ENCODE measurements at places on chromosomes 1 and 21. TPM values are rescaled to one million over a fixed set of nuclear protein-coding genes. Genes with fewer than 3 reads are reported as not detected.

GRCh38 chr1:8955406-8955805, 9.7 kb downstream of the CA6 start:
- no peak for DNase-seq

DNA sequence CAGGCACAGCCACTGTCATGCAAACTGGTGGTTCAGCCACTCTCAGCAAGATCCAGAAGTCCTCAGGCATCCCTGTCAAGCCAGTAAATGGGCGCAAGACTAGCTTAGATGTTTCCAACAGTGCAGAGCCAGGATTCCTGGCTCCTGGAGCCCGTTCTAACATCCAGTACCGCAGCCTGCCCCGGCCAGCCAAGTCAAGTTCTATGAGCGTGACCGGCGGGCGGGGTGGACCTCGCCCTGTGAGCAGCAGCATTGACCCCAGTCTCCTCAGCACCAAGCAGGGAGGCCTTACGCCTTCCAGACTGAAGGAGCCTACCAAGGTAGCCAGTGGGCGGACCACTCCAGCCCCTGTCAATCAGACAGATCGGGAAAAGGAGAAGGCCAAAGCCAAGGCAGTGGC, 46.6 kb upstream of the IPO9 start:
- DNase-seq, result no peak

GRCh38 chr1:2228157-2228594, at the start of gene SKI:
TSS of gene SKI (plus strand) at chr1:2228319. CDS start at chr1:2228767, 448 bp downstream.
- no peak for DNase-seq

Gene TNFRSF14
- total RNA-seq, result 76.3 TPM

DNA sequence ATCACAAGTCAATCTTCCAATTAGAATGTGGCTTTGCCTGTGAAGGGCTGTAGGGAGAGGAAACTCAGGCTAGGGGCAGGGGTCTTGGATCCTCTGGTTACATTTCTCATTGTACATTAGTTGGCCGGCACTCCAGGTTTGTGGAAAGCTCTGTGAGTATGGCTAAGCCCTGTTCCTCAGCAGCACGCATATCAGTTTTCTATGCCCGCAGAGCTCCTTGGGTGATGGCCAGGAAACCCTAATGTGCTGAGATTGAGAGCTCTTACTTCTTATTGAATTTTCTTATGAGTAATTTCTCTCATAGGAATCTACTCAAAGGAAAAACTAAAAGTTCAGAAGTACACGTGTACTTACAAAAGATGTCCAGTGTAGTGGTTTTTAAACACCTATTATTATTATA, 30.7 kb upstream of the STMN1 start:
- DNase-seq, result no peak

Gene KRTAP26-1
- total RNA-seq, result not detected

GRCh38 chr1:200182701-200183100, 155.2 kb downstream of the NR5A2 start:
- DNase-seq, result no peak

Gene CBR3
- total RNA-seq, result 13.4 TPM

Gene TIE1
- not detected for total RNA-seq

- no peak for DNase-seq
These were observed 28.9 kb downstream of the PBX1 start for GRCh38 chr1:164587617-164588501.

GRCh38 chr1:3491291-3492246, 37.1 kb downstream of the ARHGEF16 start:
- peak; percentile 17 for DNase-seq

GRCh38 chr1:226425004-226425378, 17.1 kb upstream of the PARP1 start:
- no peak for DNase-seq

- no peak for DNase-seq
These were observed 3.6 kb downstream of the CTNNBIP1 start for GRCh38 chr1:9906466-9906865.

GRCh38 chr1:17546946-17547670, 7.6 kb downstream of the ARHGEF10L start:
- no peak for DNase-seq

Gene GNG12
- 103 TPM for total RNA-seq

DNA sequence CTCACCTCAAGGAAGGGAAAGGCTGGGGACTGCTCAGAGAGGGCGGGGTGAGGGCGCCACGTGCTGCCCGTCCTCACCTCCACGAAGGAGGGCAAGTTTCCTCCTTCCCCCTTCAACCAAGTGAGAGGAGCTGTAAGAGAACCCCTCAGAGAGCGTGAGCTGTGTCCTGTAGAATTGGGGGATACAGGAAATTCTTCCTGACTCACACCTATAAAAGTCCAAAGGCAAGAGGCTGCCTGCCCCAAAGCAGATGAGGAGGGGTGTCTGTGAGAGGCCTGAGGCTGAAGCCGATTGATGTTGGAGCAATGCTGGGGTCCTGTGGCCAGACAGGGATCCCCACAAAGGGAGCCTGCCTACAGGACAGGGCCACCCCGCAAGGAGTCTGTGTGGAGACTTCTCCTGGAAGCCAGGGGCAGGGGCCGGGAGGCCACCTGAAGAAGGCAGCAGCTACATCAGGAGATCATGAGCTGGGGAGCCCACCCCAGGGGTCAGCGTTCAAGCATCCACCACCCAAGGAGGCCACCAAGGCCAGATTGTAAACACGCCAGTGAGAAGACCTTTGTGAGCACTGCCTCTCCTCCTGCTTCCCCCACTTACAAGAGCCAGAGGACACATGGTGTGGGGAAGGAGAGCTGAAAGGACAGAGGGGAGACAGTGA, 27.7 kb downstream of the S100A6 start:
- no peak for DNase-seq

DNA sequence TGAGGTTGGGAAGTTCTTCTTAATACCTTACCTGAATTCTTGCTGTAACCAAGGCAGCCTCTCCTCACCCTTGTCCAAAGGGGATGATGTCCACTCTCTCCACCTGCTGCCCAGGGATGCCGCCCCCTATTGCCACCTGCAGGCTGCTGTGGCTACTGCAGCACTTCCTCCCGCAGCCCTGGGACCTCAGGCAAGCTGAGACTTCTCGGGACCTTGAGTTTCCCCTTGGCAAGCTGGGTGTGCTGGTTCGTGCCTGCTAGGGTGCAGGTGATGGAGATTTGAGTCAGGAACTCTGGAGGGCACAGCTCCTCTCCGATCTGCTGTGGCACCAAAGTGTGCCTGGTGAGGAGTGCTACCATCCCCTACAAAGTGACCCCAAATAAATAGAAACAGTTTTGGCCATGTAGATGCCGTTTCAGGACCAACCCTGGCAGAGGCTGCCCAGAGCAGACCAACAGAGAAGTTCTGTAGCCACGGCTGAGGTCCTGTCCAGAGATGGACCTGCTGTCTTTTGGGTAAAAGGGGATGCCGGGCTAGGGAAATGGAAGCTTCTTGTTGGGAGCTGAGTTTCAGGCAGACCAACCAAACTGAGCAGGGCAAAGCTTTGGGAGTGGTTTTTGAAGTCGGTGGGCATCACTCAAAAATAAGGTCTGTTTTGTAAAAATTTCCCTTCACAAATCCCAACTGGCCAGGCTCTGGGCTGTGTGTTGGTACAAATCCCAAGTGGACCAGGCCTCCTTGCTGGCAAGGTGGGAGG, 31.7 kb downstream of the RUNX3 start:
- DNase-seq, result no peak

DNA sequence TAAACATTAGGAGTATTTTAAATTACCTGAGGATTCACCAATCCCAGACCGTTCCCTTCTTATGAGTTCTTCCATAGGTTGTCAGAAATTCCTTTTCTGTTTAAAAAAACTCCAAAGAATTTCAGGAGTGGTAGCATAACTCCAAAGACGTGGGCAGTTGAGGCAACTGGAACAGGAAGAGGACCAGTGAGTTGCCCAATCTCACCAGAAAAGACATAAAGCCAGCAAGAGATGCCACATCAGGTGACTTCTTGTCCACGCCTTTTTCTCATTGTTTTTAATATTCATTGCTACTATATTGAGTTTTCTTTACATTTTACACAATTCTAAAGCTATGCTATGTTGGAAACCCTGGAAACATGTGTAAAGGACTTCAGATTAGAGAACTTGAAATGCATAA, 88.1 kb upstream of the JAK1 start:
- no peak for DNase-seq

GRCh38 chr1:214842856-214843255, 239.7 kb upstream of the KCNK2 start:
- peak; percentile 93 for DNase-seq

Gene SLC30A2
- not detected for total RNA-seq

GRCh38 chr1:108780937-108781574, 34.6 kb downstream of the STXBP3 start:
- no peak for DNase-seq

- no peak for DNase-seq
These were observed 135.8 kb upstream of the COL6A1 start for GRCh38 chr21:45845770-45846090.

- peak; percentile 82 for DNase-seq
These were observed 34.2 kb downstream of the BATF3 start for GRCh38 chr1:212665241-212666115.

DNA sequence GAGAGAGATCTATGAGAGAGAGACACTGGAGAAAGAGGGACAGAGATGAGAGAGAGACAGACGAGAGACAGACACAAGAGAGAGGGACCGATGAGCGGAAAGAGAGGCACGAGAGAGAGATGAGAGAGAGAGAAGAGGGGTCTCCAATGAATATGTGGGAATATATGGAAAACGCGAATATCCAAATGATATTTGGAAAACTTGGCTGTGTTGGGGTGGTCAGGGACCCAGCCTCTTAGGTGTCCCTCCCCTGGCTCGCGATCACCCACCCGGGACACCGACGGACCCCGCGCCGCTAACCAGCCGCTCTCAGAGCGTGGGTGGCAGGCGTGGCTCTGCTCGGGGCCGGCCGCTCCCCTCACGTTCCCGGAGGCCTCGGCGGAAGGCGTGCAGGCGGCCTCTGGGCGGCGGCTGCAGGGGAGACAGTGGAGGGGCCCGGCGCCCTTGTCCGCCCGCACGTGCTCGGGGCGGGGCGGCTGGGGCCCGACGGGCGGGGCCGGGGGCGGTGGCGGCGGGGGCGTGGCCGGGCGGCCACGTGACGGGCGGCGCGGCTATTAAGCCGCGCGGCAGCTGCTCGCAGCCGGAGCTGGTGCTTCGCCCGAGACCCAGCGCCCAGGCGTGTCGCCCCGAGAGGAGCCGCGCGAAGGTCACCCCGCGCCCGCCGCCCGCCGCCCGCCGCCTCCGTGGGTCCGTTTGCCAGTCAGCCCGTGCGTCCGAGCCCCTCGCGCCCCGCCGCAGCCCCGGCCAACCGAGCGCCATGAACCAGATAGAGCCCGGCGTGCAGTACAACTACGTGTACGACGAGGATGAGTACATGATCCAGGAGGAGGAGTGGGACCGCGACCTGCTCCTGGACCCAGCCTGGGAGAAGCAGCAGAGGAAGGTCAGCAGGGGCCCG, at the start of gene ACTN2:
Gene ACTN2, plus strand, starts transcription at position 583 of the 898 bp plus-strand sequence. Its CDS starts 175 bp downstream, at position 758.
- peak; percentile 12 for DNase-seq

DNA sequence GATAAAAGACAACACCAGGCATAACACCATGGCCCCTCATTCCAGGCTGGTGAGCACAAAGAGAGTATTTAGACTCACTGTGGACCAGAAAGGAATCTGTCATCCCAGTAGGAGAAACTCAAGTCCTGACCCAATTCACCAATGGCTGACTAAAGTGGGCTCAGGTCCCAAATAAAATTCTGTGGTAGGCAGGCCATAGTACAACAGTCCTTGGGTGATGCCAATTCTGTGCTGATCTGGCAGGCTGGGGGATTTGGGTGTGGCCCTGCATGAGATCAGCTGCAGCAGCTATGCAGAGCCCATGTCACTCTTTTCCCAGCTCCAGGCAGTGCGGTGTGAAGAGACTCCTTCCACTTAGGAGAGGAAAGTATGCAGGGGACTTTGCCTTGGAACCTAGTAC, 245.1 kb downstream of the LBR start:
- no peak for DNase-seq

DNA sequence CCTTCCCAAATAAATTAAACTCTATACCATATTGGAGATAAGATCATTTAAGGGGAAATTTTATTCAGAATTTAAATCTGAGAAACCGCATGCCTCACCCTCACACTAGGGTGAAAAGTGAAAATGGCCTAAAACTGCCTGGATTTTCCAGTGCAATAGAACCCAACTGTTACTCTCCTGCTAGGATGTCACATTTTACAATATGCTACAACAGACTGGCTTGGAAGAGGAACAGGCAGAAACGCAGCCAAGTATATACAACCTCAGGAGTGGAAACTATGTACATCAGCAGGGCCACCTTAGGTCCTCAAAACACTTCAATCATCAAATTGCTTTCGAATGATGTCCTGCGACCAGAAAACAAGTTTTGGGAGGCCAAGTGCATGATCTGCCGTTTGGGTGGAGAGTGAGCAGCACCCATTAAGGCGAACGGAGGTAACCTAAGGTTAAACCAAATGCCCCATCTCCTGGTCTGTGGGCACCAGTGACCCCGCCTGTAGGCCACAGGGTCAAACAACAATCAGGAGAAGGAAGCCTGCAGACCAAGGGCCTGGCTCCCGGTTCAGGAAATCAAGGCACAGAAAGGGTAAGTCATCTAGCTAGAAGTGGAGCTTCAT, 4.9 kb downstream of the RCAN1 start:
- no peak for DNase-seq

Gene CDKN2C
- total RNA-seq, result 19.8 TPM

Gene ITGB2
- total RNA-seq, result not detected

DNA sequence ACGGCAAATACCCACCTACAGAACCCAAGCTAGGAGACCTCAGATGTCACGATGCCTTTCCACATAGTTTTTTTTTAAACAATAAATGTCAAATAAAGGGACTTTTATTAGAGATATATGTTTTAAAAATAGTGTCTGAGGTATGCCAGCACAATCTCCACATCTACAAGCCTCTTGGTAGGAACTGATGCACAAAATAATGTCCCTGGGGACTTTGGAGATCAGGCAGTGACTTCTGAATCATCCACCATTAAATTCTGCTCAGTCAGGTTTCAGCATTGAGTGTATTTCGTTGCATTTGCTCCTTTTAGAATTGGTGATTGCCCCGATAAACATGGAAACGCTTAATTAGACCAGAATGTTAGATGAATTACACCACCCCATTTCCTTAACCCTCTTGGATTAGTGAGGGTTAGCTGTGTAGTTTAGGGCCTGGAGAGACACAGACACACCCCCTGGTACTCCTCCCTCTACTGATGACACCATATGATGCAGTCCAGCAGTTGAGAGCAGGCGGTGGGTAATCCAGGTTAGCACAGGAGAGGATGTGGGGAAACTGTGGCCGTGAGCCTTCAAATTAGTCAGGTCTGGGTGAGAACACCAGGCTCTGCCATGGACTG, 33.6 kb downstream of the LGR6 start:
- no peak for DNase-seq

DNA sequence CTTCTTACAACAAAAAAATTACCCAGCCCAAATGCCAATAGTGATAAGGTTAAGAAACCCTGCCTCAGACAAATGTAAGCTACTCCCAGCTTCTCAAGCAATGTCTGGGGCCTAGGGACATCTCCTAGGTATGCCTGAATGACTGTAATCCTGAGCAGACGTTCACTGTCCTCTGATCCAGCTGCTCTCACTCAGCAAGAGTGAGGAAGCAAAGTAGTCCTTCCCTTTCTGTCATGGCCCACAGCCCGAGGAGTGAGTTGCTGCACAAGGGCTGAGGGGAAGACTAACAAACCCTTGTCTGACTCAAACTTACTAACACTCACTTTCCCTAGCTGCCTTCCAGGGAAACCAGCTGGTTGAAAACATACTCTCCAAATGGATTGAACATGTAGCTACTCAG, 124.9 kb upstream of the TNFSF4 start:
- DNase-seq, result peak; percentile 73

All from fibroblast of lung (primary cell).